ENCODE measurements at places on chromosomes 3 and 15. TPM values are rescaled to one million over a fixed set of nuclear protein-coding genes. Genes with fewer than 3 reads are reported as not detected.

GRCh38 chr15:22810033-22810852 is 23.8 kb downstream of the NIPA1 start:
- no peak overlapping the region for H3K4me3 ChIP-seq
- no peak for DNase-seq
- H3K4me1 ChIP-seq: peaks cover 12% of the 10 kb centered on the region
- peaks cover 4% of the 10 kb centered on the region for H3K36me3 ChIP-seq

Gene LMAN1L
- not detected for polyA plus RNA-seq

Gene RARRES1
- polyA plus RNA-seq: not detected

DNA sequence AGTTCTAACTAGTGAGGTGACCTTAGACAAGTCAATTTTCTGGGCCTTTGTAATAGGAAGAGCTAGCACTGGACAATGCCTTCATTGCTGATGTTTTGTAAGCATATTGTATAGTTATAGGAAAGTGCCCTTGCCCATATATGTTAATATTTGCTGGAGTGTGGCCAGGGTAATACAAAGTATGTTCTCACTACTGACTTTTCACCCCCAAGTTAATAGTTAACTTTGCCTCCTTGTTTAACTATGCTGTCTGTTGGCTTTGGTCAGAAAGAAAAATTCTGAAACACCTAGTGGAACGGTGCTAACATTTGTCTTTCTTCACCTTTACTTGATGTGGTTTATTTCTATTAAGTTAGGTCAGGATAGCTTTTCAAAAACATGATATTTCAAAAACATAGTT is 287.4 kb upstream of the CTNNB1 start:
- no peaks in the 10 kb centered on the region for H3K4me1 ChIP-seq
- H3K27ac ChIP-seq: no peak overlapping the region
- peaks cover 3% of the 10 kb centered on the region for H3K27me3 ChIP-seq
- H3K36me3 ChIP-seq: no peaks in the 10 kb centered on the region
- no peak overlapping the region for H3K4me3 ChIP-seq

Gene CDHR4
- not detected for polyA plus RNA-seq

Gene TMEM207
- not detected for polyA plus RNA-seq

GRCh38 chr15:29207027-29207757 is 62.4 kb downstream of the NSMCE3 start:
- no peaks in the 10 kb centered on the region for H3K36me3 ChIP-seq
- no peak for DNase-seq
- no peaks in the 10 kb centered on the region for H3K4me1 ChIP-seq
- no peak overlapping the region for H3K4me3 ChIP-seq

DNA sequence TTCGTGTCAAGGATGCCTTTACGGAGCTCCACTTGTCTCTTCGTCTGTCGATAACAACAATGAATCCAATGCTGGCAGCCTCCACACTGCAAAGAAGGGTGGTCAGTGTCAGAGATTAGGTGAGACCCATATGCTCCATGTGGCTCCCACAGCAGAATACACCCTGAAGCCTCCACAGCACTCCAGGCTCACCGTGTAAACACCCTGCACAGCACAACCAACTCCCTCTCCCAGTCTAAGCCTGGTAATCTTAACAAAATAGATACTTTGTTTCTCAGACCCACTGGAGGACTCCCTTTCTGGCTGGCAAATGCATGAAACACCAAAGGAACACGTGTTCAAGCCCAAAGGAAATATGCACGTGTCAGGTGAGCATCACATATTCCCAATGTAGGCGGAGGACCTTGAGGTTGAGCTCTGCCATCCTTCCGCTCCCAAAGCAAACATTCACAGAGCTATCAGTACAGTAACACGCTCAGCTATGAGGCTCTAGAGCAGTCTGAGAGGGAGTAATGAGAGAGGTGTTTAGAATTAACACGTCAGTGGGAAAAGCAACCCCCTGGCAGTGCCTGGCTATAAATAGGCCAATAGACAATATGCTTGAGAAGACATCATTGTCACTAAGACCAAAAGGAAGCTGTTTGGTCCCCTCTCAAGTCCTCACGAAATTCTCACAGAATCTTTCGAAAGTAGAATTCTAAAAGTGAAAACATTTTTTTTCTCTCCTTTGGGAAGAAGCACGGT is 86.7 kb downstream of the MCF2L2 start:
- peaks cover 9% of the 10 kb centered on the region for H3K4me1 ChIP-seq
- no peak for DNase-seq
- H3K27ac ChIP-seq: no peak overlapping the region
- H3K36me3 ChIP-seq: peaks cover 8% of the 10 kb centered on the region
- no peaks in the 10 kb centered on the region for H3K27me3 ChIP-seq

- H3K27ac ChIP-seq: peak overlapping the region; percentile 64
- no peaks in the 10 kb centered on the region for H3K27me3 ChIP-seq
- no peak overlapping the region for H3K4me3 ChIP-seq
- H3K4me1 ChIP-seq: peaks cover 84% of the 10 kb centered on the region
- DNase-seq: no peak
Observed at GRCh38 chr15:62050115-62050514, 10.1 kb downstream of the VPS13C start.

DNA sequence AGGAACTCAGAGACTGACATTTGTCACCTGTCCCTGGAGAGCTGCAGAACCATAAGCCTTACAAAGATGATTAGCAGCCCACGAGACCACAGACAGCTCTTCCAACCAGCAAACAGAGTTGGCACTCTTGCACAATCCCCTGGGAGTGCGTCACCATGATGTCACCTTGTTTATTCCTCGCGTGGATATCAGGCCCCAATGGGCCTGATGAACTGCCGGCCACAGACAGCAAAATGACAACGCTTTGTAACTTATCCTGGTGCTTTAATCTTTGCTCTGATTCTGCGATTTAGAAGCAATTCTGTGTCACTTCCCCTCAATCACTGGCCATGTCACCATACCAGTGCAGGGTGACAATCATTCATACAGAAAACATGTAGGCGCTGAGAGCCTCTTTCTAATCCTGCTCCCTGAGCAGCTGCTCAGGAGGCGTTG is 89.2 kb downstream of the TAMM41 start:
- H3K27me3 ChIP-seq: peaks cover 4% of the 10 kb centered on the region
- H3K4me3 ChIP-seq: no peak overlapping the region
- no peaks in the 10 kb centered on the region for H3K36me3 ChIP-seq
- no peak overlapping the region for H3K27ac ChIP-seq
- no peaks in the 10 kb centered on the region for H3K4me1 ChIP-seq
- no peak for DNase-seq

GRCh38 chr3:21049334-21050062 is 701.5 kb downstream of the ZNF385D start:
- H3K27me3 ChIP-seq: no peaks in the 10 kb centered on the region
- H3K36me3 ChIP-seq: no peaks in the 10 kb centered on the region
- no peak overlapping the region for H3K4me3 ChIP-seq
- H3K4me1 ChIP-seq: no peaks in the 10 kb centered on the region
- no peak overlapping the region for H3K27ac ChIP-seq

- peaks cover 11% of the 10 kb centered on the region for H3K27me3 ChIP-seq
- H3K27ac ChIP-seq: no peak overlapping the region
- DNase-seq: no peak
- no peak overlapping the region for H3K4me3 ChIP-seq
- no peaks in the 10 kb centered on the region for H3K4me1 ChIP-seq
Observed at GRCh38 chr15:71366926-71367325, 251.7 kb downstream of the THSD4 start.

Gene ZNF80
- polyA plus RNA-seq: 1.7 TPM

DNA sequence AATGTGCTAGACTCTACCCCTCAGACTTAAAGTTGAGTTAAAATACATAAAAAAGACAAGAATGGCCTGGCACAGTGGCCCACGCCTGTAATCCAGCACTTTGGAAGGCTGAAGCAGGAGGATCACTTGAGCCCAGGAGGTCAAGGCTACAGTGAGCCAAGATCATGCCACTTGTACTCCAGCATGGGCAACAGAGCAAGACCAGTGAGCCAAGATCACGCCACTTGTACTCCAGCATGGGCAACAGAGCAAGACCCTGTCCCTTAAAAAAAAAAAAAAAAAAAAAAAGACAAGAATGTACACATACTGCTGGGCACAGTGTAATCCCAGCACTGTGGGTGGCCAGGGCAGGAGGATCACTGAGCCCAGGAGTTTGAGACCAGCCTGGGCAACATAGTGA is 17.4 kb downstream of the DIS3L start:
- H3K4me1 ChIP-seq: no peaks in the 10 kb centered on the region
- no peak overlapping the region for H3K4me3 ChIP-seq
- H3K36me3 ChIP-seq: peaks cover 23% of the 10 kb centered on the region
- no peak overlapping the region for H3K27ac ChIP-seq

GRCh38 chr15:44468709-44469385 is 41.4 kb downstream of the CTDSPL2 start:
- H3K36me3 ChIP-seq: peaks cover 6% of the 10 kb centered on the region
- DNase-seq: no peak
- H3K4me1 ChIP-seq: peaks cover 45% of the 10 kb centered on the region
- H3K4me3 ChIP-seq: no peak overlapping the region

DNA sequence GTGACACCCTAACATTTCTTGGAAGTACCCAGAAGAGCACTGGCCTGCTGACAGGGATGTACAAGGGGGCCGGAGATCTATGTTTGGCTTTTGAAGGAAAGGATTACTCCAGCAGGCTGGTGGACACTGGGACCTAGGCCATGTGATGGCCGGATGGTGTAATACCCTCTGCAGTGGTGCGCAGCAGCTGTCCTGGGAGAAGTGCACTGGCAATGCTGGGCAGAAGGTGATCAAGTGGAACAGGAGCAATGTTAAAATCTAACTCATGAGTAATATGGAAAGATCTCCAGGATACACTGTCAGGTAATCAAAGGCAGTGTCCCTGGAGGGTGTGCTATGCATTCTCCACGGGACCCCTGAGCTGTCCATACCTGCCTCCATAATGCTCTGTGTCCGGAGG is 71.2 kb upstream of the POMGNT2 start:
- H3K4me3 ChIP-seq: no peak overlapping the region
- H3K27me3 ChIP-seq: peaks cover 4% of the 10 kb centered on the region
- peaks cover 19% of the 10 kb centered on the region for H3K36me3 ChIP-seq
- no peak for DNase-seq

DNA sequence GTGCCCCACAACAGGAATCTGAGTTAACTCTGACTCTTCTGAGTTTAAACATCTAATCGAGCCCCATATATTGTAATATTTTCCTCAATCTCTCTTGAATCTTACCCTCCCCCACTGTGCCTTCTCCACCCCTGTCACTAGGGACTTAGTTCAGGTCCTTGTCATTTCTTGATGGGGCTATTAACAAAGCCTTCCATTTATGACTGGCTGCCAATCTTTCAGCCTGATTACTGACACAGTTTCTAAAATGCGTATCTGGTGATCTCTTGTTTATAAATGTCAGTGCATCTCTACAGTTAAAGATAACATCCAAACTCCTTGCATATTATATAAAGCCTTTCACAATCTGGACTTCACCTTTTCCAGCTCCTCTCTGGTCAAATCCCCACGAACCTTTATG is 124.3 kb downstream of the IGSF11 start:
- H3K36me3 ChIP-seq: no peaks in the 10 kb centered on the region
- H3K27ac ChIP-seq: no peak overlapping the region
- H3K4me1 ChIP-seq: no peaks in the 10 kb centered on the region

DNA sequence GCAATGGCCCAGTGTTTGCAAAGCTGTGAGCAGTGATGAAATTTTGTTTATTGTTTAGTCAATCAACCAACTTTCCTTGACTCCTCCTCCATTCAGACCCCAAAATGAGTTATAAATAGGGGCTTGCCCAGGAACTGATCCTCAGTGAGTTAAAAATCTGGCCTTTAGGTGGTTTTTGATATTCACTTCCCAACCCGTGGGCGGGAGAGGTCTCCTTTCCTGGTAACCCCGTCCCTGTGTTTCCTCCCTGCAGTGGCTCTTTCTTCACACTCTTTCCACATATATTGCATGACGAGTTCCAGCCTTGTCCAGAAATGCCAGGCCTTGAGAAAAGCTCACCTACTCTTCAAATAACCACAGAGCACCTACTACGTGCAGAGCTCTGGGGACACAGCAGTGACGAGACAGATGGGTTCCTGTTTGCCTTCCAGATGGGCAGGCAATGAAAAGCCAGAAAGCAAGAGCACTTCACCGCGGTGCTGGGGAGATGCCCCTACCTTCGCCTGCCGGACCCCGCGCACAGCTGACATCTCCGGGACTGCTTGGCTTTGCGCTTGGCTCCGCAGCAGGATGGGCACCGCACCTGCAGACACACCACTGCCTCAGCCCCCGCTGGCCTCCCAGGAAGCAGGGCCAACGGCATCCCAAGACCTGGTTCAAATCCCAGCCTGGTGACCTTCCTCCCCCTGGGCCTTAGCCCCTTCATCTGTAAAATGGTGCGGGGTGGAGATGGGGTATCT is 17.2 kb downstream of the SSUH2 start:
- no peaks in the 10 kb centered on the region for H3K36me3 ChIP-seq
- no peak overlapping the region for H3K4me3 ChIP-seq
- no peak overlapping the region for H3K27ac ChIP-seq
- peaks cover 1% of the 10 kb centered on the region for H3K27me3 ChIP-seq
- no peak for DNase-seq

Gene BCL2A1
- 11.2 TPM for polyA plus RNA-seq

DNA sequence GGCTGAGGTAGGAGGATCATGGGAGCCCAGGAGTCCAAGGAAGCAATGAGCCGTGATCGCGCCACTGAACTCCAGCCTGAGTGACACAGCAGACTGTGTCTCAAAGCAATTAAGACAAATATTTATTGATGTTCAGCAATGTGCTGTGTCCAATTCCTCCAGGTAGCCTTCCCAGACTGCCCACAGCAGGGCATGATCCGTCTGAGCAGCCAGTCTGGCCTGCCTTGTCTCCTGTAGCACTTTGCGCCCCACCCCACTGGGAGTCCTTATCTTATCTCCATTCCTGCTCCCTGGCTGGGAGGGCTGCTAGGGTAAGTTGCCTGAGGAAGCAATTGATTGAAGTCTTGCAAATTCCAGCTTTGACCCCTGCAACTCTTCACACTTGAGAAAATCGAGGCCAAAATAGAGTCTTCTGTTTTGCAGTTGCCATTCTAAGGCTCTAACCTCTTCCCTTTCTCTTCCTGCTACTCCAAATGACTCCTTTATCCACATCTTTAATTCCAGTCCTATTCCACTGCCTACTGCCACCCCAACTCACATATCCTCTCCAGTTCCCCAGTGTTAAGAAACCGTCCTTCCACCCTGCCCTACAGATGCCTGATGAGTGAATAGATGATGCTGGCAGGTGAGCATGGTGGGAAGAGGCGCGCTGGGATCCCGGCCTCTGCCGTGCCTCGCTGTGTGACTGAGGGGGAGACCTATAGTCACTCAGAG is 26.9 kb upstream of the LCTL start:
- no peak for DNase-seq
- no peaks in the 10 kb centered on the region for H3K4me1 ChIP-seq
- no peak overlapping the region for H3K27ac ChIP-seq
- peaks cover 3% of the 10 kb centered on the region for H3K27me3 ChIP-seq

All from immature natural killer cell (primary cell).